ENCODE measurements at places on chromosomes 1 and 21.

DNA sequence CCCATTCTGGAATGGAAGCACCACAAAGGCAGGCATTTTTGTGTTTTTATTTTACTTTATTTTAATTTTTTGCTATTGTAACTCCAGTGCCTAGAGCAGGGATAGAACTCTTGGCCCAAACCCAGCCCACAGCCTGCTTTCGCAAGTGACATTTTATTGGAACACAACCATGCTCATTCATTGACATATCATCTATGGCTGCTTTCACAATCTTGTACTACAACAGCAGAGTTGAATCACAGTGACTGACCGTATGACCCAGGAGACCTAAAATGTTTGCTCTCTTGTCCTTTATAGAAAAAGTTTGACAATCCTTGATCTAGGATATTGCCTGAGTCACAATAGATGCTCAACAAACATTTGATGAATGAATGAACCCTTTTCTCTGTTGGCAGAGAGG is 83.9 kb upstream of the ATP1A1 start:
- no peak for DNase-seq

- DNase-seq: no peak
Observed at GRCh38 chr1:145901312-145902021, 8.4 kb downstream of the ITGA10 start.

DNA sequence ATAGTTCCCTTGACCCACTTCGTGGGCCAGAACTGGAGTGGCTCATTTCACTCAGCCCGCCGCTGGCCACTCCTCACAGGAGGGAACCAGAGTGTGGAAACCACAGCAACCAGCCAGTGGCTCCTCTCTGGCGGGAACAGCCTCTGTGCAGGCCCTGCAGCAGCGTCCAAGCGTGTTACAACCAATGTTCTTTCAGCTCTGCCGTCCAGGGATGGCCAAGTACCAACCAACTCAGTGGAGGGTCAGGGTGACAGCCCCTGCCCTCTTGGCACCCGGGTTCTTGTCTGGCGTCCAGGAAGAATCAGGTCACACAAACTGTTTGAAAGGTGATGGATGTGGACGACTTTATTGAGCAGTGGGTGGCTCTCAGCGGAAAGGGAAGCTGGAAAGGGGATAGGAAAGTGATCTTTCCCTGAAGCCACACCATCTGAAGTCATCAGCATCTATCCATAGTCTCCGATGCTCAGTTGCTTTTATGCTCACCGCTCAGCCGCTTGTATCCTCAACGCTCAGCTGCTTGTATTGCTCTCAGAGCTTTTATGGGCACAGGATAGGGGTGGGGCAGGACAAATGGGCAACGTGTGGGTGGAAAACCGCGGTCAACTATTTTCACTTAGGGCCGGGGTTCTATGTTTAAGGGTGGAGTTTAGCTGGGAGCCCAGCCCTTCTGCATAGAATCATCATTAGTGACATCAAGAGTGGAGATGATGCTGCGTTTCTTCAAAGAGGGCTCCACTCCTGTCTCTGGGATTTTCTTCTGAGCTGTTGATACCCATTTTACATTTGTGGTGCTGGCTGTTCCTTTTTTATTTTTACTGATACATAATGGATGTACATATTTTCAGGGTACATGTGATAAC is 250.2 kb downstream of the RRAGC start:
- DNase-seq: no peak

DNA sequence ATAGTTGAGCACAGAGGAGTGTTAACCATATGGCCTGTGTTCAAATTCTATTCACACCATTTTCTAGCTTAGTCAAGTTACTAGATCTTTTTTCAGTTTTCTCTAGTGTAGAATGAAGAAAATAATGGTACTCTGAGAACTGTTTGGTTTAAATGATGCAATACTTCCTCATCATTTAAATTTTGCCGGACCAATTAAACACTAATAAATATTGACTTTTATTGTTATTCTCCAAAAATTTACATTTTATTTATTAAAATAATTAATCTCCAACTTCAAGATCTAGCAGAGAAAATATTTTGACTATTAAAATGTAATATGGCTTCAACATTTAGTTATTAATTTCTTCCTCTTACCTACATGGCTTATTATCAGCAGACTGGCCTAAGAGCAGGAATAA is 123.1 kb downstream of the OLFM3 start:
- DNase-seq: no peak

DNA sequence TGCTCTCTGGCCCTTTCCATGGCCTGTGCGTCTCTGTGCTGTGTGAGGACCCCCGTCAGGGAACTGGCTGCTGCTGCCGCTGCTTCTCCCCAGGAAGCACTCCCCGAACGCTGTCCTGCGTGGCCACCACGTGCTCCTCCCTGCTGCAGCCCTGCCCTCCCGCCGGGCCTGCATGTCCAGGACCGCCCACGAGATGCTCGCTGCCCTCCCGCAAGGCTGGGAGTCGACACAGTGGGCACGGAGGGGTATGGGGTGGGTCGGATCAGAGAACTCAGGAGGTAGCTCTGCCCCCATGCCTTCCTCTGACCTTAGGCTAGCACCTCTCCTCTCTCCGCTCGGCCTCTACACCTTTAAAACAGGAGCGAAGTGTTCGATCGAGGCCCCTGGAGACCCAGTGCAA is 171.9 kb upstream of the AJAP1 start:
- DNase-seq: no peak

DNA sequence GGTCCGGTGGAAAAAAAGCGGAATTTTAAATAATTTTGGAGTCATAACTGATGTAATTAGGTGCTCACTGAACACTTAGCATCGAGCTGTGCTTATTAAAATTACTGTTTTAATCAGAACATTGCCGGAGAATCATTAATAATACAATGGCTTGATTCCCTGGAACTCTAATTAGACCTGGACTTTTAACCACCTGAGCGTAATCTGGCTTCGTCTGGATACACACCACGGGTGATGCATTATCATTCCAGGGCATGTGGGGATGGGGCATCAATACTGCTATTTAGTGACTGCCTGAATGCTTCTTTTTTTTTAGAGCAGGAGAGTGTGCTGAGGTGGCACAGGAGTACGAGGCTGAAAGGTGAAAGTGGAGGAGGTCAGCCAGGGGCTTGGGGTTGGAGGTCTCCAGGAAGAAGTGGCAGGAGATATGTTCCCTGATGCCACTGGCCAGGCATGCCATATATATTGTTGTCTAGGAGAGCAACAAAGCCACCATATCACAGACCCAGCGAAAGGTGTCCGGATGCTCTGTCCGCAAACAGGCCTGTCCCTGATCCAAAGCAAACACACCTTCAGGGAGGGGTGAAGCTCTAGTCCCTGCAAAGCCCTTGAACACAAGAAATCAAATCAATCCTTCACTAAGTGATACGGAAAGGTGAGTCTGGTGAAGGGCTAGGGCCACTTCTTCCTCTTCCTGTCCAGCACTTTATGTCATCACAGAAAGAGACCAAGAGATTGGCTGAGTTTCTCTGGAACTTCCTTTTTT is 125.2 kb downstream of the PLXNA2 start:
- no peak for DNase-seq

- no peak for DNase-seq
Observed at GRCh38 chr1:17531682-17532487, 7.6 kb upstream of the ARHGEF10L start.

- DNase-seq: no peak
Observed at GRCh38 chr1:206635978-206636345, 626 bp downstream of the DYRK3 start.

DNA sequence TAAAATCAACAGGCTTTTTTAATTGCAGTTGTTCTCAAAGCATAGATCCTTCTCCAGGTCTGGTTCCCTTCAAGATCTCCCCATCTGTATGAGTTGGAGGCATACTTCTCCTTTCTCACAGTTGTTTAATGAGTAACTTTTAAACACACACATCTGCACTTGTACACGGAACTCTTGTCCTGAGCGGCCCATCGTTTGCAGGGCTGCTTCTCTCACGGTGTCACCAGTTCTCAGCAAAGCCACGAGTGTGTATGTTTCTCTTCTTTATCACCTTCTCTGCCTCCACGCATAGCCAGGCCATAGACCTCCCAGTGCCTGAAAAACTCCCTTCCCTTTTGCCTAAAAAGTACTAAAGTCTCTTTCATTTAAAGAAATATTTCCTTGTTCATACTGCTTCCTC is 68.7 kb upstream of the ROR1 start:
- DNase-seq: no peak

DNA sequence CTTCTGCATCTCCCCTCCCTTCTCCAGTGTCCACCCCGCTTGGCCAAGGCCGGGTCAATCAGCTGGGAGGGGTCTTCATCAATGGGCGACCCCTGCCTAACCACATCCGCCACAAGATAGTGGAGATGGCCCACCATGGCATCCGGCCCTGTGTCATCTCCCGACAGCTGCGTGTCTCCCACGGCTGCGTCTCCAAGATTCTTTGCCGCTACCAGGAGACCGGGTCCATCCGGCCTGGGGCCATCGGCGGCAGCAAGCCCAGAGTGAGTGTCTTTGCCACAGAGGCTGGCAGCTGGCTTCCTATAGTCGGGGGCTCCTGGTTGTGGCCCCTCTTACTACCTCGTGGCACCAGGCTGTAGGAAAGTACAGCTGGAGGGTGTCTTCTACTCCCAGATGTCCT is 3.6 kb downstream of the PAX7 start:
- no peak for DNase-seq

- DNase-seq: no peak
Observed at GRCh38 chr21:32578107-32578691, 7.1 kb downstream of the TCP10L start.

DNA sequence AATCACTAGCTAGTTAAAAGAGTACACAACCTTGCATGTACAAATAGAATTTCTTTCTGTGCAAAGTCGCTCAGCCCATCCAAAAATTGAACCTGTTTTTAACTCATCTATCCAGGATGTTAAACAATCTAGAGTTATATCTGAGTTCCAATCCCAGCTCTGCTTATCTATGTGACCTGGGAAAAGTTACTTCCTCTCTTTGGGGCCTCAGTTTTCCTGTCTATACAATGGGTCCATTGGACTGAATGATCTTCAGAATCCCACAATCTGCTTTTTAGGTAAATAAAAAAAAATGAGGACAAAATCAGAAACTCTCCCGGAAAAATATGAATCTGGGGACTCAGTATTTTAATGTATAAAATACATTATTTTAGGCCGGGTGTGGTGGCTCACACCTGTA is 389.5 kb upstream of the PROX1 start:
- DNase-seq: no peak
